ENCODE measurements at places on chromosomes 6 and 20.

DNA sequence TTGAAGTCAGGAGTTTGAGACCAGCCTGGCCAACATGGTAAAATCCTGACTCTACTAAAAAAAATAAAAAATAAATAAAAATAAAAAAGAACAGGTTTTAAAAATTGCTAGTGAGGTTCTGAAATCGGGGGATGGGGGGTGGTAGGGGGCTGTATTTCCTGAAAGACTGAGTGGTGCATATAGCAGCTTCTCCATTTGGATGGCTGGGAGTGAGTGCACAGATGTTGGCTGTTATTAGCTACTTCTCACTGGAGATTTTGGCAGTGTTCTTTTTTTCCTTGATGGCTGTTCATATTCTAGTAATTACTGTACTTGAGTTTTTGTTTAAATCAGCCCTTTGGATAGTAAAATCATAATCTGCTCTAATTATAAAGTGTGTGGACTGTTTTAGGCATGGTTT is 79.8 kb downstream of the RTN4IP1 start:
- no peak for DNase-seq

DNA sequence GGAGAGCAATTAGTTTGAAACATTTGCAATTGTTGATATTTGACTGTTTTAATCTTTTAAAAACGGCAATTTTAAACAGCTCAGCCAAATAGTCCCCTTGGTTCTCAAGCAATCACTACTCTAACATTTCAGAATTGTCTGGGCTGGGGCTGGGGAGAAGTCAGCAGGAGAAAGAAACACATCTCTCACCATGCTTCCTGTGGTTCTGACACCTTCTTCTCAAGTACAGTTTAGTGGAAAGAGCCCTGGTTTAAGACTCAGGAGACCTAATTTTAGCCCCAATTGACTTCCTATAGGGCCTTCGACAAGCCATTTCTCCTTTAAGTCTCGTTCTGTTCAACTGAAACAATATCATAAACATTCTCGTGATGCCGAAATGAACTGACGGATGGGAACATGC is 168.4 kb upstream of the CDYL start:
- peak; percentile 74 for DNase-seq

DNA sequence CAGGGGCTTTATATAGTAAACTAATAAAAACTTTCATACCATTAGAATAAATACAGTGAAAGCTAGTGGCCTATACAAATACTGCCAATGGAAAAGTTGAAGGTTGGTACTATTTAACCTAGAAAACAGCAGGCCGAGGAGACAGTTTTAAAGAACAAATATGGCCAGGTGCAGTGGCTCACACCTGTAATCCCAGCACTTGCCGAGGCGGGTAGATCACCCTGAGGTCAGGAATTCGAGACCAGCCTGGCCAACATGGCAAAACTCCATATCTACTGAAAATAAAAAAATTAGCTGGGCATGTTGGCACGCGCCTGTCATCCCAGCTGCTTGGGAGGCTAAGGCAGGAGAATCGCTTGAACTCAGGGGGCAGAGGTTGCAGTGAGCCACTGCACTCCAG is 24.8 kb downstream of the GLYATL3 start:
- no peak for DNase-seq

GRCh38 chr6:97060254-97060653 is 135.7 kb downstream of the KLHL32 start:
- no peak for DNase-seq

DNA sequence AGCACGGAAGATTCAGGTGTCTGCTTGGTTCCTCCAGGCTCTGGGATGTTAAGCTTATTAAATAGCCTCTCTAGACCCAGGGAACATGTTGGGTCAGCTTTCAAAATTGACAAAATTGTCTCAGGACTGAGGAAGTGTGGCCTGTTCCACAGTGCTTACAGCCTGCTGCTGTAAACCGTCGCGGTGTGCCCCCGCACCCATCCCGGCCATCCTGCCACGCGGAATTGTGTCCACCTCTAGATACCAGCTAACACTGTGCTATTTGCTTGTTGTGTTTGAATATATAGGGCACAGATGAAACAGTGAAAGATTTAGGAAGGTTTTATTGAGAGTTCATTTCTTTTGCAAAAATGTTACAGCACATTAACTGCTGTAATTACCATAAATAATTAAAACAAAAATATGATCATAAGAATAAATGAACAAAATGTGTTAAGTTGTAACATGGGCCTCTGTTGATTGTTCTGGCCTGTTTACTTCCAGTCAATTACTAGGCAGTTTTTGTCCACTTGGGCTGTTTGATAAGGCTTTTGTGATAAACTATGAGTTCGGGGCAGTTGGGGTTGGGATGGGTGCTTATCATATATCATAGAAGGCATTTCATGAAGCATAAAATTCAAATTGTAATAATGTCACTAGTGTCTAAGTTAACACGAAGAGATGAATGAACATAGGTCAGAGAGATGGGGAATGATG is 77.4 kb downstream of the ARID1B start:
- no peak for DNase-seq

GRCh38 chr6:43306086-43306485 is 2.5 kb downstream of the CRIP3 start:
- DNase-seq, result no peak

GRCh38 chr20:59352541-59352940 is 52.1 kb downstream of the EDN3 start:
- DNase-seq, result no peak

DNA sequence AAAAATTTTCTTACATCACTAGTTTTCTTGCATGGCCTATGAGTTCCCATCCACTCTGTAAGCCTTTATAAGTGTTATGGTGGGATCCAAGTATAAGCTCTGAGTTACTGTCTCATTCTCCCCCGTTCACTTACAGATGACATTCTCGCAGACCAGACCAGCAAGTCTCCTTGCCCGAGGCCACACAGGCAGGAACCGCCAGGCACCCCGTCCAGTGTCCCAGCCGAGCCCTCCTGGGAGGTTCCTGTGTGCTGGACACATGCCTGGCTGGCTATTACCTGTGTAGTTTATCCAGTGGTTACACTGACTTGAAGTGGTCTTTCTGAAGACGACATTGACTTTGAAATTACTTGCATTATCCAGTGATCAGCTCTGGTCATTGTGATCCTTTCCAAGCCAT is 234.8 kb upstream of the QKI start:
- DNase-seq, result no peak

DNA sequence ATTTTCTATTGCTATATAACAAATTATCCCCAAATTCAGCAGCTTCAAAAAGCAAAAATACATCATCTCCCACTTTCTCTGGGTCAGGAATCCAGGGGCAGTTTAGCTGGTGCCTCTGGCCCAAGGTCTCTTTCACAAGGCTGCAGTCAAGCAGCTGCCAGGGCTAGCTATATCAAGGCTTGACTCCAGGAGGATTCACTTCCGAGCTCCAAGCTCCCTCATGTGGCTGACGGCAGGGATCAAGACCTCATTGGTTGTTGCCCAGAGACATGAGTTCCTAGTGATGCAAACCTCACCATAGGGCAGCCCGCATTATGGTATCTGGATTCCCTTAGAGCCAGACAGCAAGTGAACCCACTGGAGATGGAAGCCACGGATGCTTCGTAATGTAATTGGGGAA is 1.3 kb upstream of the VNN1 start:
- DNase-seq, result peak; percentile 75

Measured in globus pallidus (tissue), 1 donor.